ENCODE measurements at places on chromosomes 5 and 9.

DNA sequence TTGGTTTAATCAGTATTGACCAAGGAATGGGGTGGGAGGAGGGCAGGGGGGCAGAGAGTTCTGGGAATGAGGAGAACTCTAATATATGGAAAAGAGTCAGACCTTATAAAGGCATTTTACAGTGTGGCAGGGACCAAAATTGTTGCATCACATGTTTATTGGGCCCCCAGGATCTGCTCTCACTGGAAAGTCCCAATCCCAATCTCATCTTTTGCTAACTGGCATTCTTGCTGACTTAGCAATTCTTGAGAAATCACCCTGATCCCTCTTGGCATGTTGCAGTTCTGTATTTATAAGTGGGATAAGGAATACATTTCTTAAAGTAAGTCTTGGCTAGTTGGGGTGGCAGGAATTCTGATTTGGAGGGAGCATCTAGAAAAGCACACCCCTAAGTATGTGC lies 104.4 kb upstream of the CXCL14 start:
- DNase-seq: no peak

DNA sequence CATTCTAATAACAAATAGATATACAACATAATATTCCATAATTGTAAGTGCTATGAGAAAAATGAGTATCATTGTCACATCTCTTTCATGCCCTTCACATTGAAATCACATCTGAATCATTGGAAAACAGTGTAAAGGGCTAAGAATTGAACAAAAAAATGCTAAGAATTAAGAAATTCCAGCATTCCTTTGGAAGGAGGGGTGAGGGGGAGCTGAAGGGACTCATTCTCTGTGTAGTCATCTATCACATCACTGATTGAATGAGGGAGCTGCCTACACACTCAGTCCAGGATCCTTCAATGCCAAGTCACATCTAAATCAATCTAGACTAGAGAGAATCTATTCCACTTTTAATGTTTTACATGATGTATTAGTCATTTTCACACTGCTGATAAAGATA lies 286.6 kb downstream of the DTWD2 start:
- DNase-seq: no peak

GRCh38 chr5:17219469-17219868 lies 2.0 kb downstream of the BASP1 start:
- DNase-seq: no peak

- no peak for DNase-seq
These were observed 65.2 kb downstream of the NSD1 start for GRCh38 chr5:177198738-177199137.

DNA sequence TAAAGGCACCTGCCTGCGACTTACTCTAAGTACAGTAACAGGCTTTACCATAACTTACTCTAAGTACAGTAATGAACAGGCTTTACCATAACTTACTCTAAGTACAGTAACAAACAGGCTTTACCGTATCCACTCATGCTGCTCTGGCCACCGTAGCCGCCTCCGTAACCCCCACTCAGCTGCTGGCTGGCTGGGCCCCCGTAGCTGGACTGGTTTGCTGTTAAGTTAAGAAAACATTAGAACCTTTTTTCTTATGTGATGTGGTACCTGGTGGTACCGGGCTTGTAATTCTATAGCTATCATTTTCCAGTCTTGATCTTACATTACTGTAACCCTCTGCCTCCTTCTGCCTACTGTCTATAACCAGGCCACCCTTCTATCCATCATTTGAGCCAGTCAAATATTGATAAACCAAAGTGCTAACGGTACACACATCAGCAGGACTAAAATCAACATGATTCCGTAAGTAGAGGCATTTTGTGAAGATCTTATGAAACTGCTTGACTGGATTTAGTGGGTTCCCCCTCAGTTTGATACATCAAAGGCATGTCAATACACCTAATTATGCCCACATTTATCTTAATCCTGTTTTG lies 7.4 kb downstream of the HNRNPH1 start:
- DNase-seq: no peak
